ENCODE measurements at places on chromosomes 2 and 18.

GRCh38 chr2:44515416-44515815, 153.7 kb downstream of the CAMKMT start:
- DNase-seq = no peak

- DNase-seq = no peak
These were observed 807.0 kb downstream of the SLC4A3 start for GRCh38 chr2:220434385-220434784.

DNA sequence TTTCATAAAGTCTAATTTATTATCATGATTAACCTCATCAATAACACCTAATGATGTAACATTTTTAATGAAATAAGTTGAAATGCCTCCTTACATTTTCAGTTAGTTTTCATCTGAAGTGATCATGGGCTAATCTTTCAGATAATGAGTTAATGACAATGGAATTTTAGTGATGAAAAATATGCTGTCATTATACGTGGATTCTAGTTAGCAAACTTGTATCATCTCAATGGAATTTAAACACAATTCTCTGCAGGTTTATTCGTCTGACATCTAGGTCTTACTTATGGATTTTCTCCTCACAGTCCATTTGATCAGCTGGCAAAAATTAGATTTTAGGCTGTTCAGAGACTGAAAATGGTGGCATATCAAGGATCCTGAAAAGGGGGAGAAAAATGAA, 885.0 kb downstream of the SLC4A3 start:
- no peak for DNase-seq

- no peak for DNase-seq
These were observed 693 bp upstream of the LRP2 start for GRCh38 chr2:169362894-169363559.

GRCh38 chr2:11891671-11892440, 145.4 kb downstream of the LPIN1 start:
- no peak for DNase-seq

GRCh38 chr2:160096409-160096808, 34.0 kb upstream of the PLA2R1 start:
- no peak for DNase-seq

- DNase-seq = no peak
These were observed 146.0 kb upstream of the SH3BP4 start for GRCh38 chr2:234805836-234806235.

DNA sequence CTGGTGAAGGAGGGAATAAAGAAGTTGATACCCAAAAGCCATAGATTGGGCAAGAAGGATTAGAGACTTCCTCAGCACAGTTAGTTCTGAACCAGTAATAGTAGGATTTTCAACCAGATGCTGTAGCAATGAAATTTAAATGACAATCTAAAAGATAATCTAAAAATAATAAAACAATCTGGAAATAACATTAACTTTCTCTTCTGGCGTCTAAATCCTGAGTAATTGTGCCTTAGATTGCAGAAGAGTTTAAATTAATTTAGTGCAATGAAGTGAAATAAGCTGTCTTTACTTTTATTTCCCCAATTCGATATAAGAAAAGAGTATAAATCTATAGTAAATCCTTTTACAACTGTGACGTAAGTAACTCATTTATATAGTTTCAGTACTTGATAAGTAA, 186.8 kb upstream of the DOK6 start:
- DNase-seq = no peak

DNA sequence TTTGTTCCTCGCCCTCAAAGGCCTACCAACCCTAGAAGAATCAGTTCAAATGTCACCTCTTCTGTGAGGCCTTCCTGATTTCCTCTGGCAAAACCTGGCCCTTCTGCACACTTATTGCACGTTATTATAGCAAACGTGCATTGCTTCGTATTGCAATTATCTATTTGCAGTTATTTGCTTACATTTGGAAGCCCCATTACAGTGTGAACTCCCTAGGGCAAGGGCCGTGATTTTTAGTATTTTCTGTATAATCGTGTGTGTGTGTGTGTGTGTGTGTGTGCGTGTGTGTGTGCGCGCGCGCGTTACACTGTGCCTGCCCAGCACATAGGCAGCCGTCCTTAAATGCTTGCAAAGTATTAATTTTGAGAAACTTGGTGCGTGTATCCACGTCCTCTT, 460 bp upstream of the SEMA4F start:
- no peak for DNase-seq

GRCh38 chr2:133760376-133760775, 192.1 kb upstream of the NCKAP5 start:
- no peak for DNase-seq

- no peak for DNase-seq
These were observed 2.3 kb downstream of the WNT10A start for GRCh38 chr2:218882866-218883366.

DNA sequence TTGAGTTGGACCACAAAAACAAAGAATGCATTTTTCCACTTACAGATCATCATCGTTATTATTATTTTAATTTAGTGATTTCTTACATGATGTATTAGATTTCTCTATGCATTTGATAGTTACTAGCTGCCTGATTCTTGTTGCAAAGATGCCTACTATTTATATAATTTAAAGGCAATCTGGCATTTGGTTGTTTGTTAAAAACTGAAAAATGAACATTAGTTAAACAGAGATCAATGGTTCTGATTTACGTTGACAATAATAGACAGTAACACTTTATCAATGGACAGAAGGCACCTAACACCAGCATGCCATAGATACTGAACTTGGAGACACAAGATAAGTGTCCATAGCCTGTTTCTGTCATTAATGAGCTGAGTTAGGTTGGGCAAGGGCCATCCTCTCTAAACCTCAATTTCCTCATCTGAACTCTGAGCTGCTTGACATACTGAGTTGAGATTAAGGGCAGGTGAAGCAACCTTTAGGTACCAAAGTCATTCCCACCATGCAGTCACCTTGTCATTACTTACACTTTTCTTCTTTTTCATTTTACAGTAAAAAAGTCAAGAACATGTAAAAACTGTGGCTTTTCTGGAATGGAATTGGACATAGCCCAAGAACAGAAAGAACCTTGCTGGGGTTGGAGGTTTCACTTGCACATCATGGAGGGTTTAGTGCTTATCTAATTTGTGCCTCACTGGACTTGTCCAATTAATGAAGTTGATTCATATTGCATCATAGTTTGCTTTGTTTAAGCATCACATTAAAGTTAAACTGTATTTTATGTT, 3.1 kb downstream of the CCL20 start:
- DNase-seq = no peak

GRCh38 chr2:129905664-129906081, 73.8 kb upstream of the RAB6C start:
- no peak for DNase-seq

DNA sequence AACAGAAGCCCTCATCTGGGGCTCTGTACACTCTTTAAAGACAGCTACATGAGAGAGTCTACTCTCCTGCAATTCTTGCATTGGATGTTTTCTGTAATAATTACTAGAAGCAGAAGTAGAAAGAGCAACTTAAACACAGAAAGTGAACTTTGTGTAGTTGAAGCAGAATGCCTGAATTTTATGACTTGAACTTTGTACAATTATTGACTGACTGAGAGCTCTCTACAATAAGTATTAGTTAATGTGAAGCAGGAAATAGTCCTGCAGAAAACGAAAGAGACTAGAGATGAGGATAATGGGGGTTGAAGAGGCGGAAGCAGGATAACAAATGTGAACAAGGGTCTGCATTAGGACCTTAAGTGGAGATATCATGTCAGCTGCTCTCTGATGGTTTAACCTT, 79.2 kb upstream of the STK39 start:
- no peak for DNase-seq

DNA sequence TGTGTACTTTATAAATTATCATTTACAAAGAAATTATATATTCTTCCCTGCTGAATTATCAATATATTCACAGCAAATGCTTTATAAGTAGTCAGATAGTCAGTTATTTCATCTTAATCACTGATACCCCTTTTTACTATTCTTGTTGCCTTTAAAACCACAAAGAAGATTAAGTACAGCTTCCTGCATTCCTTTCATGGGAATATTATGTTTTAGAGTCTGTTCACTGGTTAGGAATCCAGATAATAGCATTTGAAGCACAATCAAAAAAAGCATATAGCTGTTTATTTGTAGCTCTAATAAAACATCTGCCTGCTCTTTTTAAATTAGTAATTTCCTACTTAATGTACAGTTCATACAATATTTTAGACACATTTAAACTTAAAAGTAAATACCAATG, 508.9 kb downstream of the FBXO15 start:
- DNase-seq = no peak

DNA sequence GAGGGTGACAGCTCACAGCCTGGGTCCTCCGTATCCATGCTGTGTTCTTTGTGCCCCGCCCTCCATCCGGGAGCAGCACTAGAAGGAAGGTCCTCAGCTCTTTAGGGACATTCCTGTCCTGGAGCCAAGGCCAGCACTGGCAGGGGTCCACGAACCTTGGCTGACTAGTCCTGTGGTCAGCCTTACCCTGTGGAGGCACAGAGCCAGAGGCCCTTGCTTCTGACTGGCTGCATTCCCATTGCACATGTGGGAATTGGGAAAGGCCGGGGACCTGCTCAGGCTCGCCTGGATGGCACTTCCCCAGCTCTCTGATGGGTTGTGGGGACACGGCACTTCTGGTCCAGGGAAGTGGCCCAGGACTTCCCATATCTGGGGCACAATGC, 24.9 kb upstream of the RHOB start:
- DNase-seq = no peak

DNA sequence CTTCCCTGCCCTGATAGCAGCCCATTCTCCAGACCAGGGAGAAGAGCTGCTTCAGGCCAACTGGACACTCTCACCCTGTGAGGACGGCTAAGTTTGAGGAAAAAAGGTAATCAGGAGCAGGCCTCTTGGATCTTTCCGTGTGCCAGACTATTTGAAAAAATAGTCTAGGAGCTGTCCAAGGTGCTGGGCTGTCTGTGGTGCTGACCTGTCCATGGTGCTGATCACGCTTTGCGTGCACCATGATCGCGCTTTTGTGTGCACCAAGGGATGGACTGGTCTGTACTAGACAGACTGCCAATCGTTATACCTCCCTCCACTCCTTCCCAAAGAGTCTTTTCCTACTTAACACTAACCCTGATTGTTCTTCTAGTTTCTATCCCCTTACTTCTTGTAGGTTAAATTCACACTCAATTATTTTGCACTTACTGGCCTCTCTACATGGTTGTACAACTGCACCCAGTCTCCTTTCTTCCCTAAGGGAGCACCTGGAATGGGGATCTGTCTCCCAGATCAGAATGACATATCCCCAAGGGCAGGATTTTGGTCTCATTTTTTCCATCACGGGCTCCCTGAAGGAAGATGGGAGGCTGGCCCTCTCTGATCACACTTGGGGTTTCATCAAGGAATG, 295.4 kb downstream of the CELF4 start:
- DNase-seq = no peak

DNA sequence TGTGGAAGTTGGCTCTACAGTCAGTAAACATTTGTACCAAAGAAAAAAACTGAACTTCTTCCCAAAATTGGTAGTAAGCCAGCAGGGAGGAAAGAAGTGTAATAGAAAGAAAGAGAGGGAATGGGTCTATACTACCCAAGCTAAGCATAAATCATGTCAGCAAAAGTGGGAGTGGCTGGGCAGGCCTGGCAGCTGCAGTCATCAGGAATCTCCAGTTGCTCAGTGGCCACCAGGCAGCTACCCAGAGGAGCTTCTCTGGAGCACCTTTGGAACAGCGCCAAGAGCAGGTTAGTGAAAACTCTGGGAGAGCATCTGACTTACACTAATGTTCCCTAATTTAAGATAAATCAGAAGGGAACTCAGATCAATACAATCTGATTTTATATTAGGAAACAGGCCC, 14.3 kb downstream of the FRZB start:
- DNase-seq = no peak

GRCh38 chr18:76458522-76459311, 36.3 kb downstream of the ZNF516 start:
- no peak for DNase-seq

DNA sequence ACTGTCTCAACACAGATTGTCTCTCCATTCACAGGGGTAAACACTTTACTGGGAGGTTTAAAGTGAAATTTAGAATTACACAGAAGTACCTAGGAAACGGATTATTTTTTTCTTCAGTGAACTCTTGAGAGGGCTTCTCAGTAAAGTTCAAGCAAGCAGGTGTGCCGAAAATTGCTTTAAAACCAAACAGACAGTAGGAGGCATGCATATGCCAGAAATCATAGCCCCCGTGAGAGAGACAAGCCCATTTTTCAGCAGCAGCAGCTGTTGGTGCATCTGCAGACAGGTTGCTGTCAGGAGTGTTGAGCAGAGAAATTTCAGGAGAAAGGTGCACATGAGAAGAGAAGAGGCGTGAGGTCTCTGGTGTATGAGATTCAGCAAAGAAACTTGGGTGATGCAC, 2115.5 kb upstream of the CELF4 start:
- no peak for DNase-seq

DNA sequence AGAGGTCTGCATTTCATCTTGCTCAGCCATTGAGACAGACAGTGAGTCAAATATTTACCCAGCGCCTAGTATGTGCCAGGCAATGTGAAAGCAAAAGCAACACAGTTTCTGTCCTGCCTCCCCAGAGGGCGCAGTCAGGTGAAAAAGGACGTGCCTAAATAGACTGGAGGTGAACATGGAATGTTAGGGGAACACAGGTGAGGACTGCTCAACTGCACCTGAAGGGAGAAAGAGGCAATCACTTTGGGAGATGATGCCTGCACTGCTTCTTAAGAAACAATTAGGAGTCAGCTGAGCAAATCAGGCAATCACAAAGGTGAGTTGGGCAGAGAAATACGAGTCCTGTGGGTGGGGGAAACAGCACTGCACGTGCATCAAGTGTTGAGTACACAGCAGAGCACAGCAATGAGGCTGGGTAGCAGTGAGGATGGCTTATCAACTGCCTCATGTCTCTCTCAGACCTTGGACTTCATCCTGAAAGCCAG, 218.3 kb upstream of the SMAD7 start:
- no peak for DNase-seq
